Stimulated activated CD4-positive, alpha-beta T cell treated with anti-CD3 and anti-CD28 coated beads, TNF-alpha, amount 100 ng/mL, for 48 hours (primary cell): ENCODE measurements at places on chromosomes 4 and X.
A peak's percentile ranks its signal among the peaks of the same experiment; 100 is the strongest.

- DNase-seq = no peak
These were observed 69.8 kb upstream of the FAT4 start for GRCh38 chr4:125244848-125245450.

GRCh38 chrX:100587861-100588260, 3.1 kb downstream of the TNMD start:
- no peak for DNase-seq

DNA sequence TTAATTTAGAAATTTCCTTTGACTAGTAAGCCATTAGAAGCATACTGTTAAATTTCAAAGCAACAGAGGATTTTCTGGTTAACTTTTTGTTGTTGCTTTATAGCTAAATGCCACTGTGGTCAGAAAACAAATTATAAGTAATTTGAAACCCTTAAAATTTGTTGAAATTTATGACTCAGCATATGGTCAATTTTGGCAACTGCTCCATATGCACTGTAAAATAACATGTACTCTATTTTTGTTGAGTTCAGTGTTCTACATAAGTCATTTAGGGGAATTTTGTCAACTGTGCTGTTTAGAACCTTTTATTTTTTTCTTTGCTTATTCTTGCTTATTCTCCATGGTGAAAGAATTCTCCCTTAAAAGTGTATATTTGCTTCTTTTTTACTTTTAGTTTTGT, 28.6 kb downstream of the SCLT1 start:
- DNase-seq = no peak

DNA sequence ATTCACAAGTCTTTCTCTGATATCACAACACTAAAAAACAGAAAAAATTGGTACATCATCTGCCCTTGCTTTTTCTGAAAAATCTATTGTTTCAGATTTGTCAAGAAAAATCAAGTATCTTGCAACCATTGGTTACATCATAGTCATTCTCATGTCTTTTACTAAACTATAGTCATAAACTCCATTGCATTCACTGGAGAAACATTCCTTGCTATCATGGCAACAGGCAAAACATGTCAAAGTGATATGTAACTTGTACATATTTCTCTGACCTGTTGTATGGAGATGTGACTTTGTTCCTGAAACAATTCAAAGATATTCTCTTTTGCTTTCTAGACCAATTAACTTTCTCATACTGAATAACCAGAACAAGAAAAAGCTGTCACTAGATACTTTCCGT, 121.9 kb upstream of the ANK2 start:
- DNase-seq = no peak

- no peak for DNase-seq
These were observed 4.7 kb downstream of the SPARCL1 start for GRCh38 chr4:87524456-87524855.

DNA sequence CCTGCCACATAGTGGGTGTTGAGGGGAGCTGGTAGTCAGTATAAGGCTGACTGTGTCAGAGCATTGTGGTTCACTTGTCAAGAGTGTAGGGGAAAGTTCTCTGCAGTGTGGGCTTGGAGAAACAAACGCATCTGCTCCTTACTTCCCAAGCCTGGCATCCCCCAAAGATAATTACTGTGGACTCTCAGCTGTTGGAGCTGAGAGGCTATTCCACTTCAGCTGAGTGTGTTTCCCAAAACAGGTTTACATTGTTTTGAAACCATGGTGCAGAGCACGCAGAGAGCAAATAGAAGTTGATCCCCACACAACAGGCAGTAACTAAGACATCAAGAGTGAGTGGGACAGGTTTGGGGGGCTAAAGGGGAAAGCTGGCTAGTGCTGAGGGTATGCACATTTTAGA, 181.0 kb upstream of the EOLA2 start:
- DNase-seq = no peak

DNA sequence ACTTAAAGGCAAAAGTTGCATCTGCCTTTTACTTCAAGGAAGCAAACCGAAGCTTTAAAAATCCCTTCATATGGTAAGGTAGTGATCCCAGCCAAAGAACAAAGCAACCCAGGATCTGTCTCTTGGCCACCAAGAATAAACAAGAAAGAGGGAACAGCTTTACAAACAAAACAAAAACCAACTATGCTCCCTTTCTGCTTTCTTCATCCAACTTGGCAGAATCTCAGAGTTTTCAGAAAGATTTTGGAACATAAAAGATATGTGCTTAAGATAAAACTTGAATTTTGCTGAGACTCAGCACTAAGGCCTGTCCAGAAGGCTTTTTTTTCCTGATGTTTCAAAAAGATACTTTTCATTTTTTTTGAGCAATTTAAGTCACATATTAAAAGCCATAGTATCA, 94.0 kb downstream of the COL4A6 start:
- DNase-seq = no peak

GRCh38 chr4:147581606-147582350, 35.4 kb upstream of the TMEM184C start:
- no peak for DNase-seq

- DNase-seq = no peak
These were observed 44.5 kb upstream of the TBC1D9 start for GRCh38 chr4:140800666-140801065.

- no peak for DNase-seq
These were observed 138.0 kb upstream of the BOD1L1 start for GRCh38 chr4:13765539-13765938.

DNA sequence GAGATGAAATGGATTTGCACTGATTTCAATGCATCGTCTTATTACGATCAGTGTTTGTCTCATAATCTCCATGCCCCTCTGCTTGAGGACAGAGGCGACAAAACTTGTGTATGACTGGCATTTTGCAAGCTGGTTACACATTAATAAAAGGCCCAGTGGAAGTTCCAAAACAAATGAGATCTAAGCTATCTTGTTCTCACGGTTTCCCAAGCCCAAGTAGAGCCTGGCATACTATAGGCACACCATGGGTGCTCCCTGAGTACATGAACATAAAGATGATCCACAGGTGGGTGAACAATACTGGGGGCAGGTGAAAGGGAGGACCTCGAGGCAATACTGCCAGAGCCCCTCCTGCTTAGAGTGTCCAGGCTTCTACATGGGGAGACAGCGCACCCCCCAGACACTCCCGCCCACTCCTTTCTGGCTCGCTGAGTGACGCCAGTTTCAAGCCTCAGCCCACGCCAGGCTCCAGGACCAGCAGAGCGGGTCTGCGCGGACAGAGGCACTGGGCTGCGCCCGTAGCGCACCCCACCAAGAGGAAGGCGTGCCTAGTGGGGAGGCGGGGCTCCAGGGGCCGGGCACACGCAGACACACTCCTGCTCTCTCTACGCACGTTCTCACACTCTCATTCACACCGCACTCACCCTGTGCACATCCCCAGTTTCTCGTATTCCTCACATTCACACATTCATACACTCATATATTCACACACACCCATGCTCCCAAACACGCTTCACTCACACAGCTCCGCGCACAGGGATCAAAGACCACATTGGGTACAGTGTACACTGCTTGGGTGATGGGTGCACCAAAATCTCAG, 8.9 kb upstream of the GSX2 start:
- no peak for DNase-seq

DNA sequence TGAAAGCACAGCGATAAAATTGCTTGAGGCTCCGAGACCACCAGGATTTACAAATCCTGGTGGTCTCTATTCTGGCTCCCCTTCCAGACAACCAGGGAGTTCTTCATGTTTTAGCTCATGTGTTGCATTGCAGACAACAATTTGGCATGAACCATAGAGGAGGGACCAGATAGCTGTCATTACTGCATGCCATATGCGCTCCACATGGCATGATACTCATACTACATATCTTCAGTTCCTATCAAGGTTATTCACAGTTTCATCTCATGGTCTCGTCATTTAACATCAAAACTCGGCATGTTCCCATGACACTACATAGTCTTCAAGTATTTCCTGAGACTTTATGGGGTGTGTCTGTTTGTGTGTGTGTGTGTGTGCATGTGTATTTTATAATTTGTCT, 220.3 kb downstream of the OR13H1 start:
- DNase-seq = no peak

DNA sequence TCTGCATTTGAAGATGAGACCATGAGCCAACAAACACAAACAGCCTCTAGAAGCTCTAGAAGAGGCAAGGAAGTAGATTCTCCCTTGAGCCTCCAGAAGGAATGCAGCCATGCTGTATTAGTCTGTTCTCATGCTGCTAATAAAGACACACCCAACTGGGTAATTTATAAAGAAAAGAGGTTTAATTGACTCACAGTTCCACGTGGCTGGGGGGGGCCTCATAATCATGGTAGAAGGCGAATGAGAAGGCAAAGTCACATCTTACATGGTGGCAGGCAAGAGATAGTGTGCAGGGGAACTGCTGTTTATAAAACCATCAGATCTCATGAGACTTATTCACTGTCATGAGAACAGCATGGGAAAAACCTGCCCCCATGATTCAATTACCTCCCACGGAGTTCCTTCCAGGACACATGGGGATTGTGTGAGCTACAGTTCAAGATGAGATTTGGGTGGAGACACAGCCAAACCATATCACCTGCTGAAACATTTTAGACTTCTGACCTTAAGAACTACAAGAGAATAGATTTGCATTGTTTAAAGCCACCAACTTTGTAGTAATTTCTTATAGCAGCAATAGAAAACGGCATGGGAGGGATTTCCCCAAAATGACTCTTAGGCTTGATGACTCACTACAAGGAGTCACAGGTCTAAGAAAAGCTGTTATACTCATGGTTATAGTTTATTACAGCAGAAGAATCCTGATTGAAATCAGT, 284.4 kb upstream of the SFRP2 start:
- no peak for DNase-seq

DNA sequence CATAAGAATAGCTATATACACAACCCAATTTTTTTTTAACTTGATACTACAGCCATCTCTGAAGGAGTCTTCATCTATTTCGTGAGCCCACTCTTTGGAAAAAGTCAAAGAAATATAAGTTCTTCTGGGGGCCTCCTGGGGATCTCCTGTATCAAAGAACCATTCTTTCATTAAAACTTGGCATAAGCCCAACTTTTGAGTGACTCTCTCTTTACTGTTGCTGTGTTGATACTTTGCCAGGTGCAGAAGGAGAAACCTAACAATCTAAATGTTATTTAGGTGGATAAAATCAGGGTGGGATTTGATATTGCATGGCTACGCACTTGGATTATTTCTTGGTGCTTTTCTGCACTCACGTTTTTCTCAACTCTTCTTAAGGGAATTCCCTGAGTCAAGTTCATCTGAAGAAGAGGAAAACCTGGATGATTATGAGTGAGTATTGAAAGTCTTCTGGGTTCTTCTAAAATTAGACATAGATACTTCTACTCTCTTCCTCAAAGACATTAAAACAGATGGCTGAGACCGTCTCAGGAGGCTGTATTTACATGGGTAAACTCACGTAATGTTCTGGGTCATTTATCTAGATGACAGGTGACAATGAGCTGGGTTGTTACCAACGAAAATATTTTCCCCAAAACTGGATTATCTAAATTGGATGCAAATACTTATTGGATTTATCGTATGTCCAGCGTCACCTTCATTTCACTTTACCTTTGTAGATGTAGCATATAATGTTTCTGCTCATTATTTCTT, 25.2 kb downstream of the BMX start:
- DNase-seq = no peak

DNA sequence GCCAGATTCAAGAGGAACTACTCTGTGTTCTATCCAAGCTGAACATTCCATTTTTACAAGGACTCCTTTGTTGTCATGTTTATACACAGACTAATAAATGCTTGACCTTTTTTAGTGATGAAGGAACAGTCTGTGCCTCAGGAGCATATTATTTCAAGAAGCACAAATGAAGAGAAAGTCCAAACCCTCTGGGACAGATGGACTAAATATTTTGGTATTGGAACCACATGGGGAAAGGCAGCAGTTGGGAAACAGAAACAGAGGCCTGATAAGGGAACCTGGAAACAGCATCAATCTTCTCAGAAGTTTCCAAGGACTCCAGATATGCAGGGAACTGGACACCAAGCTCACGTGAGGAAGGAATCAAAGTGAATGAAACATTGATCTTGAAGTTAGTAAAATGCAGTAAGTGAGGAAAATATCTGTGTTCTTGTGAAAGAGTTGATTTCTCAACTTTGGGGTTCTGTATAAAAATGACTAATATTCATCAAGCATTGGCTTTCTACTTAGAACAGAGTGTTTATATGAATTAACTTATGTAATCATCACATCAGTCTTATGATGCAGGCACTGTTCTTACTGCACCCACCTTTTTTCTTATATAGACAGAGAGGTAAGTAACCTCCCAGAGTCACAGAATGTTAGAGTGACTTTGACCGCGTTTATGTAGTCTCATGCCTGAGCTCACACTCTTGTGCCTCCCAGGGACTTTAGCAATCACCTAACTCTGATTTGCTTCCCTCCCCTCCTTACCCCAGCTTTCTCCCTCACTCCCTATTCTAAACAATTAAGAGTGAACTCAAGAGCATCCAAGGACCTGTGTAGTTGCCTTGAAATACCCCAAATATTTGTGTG, 148.9 kb upstream of the JADE1 start:
- no peak for DNase-seq

- DNase-seq = no peak
These were observed 102.7 kb upstream of the SORBS2 start for GRCh38 chr4:185914583-185915199.

DNA sequence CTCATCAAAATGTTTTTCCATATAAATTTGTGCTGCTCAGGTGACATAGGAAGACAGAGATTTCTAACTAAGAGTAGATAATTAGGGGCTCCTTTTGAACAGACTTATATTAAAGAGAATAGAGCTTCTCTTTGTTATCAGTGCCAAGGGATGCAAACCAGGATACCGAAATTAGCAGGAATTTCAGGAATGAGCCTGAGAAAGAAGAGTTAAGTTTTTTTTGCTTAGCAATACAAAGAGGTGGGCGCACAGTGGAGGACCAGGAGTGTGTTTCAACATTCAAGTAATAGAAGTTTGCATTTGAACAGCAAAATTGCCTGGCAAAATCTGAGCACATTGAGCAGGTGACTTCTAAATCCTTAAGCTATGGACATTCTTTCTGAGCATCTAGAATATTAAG, 541.3 kb downstream of the GBA3 start:
- DNase-seq = no peak

GRCh38 chr4:94406668-94407437, 44.9 kb upstream of the PDLIM5 start:
- DNase-seq = peak; percentile 25

- no peak for DNase-seq
These were observed 44.6 kb upstream of the LINC00632 start for GRCh38 chrX:140664939-140665338.

GRCh38 chrX:16160729-16161128, 6.6 kb upstream of the MAGEB17 start:
- DNase-seq = no peak

- no peak for DNase-seq
These were observed 103.7 kb downstream of the CRLF2 start for GRCh38 chrX:1108501-1109445.

DNA sequence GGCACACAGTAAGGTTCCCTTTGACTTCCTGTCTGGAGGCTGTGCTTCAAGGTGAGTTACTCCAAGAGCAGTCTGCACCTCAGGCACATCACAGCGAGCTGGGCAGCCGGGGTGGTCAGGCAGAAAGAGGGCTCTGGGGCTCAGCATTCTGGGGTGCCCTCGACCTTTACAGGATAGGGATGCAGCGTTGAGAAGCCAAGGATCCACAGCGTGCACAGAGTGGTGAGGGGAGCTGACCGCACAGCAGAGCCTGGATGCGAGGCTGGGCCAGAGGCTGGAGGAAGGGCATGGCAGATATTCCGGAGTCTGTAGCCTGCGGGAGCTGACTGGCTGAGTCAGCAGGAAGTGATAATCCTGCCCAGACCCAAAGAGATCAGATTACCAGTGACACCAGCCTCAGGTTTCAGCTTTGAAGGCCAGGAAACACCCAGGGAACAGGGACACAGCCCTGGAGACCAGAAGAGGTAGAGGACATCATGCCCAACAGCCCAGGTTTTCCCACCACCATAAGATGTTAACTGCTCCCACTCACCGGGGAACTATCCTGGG, 38.4 kb upstream of the PDLIM3 start:
- no peak for DNase-seq
